ENCODE measurements at places on chromosomes 7 and 10.

DNA sequence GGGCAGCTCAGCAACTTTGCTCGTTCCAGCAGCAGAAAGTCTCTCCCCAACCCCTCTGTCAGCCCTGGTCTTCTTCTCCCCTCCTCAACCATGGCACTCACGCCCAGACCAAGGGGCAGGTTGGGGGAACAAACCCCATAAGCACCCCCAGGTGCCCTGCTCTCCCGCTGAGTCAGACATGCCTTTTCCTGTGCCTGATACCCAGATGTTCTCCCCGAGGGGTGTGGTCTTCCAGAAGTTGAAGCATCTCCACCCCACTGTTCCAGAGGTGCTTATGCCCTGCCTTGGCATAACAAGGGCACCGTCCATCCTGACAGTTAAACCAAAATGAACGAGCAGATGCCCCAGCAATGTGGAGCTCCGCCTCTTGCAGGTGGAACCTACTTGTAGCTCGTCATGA, 67.1 kb downstream of the C10orf143 start:
- DNase-seq, result no peak

GRCh38 chr10:97427571-97428179, 1.7 kb downstream of the PGAM1 start:
- no peak for DNase-seq

DNA sequence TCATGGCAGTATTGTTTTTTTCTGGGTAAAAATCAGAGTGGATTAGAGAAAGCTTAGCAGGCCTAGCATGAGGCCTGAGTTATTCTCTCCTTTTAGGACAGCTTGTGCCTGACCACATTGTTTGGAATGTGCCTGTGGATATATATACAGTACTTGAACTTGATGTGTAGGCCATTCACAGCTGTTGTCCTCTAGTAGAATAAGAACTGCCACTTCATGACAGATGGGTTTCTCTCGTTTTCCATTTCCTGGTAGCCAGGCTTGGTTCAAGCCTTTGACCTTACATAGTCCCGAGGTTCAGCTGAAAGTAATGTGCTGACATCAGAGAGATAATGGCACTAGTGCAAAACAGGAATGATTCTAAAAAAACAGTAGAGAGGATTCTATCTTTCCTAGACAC, 473.9 kb downstream of the AUTS2 start:
- DNase-seq, result no peak

- DNase-seq, result no peak
Observed at GRCh38 chr7:106487892-106488291, 173.1 kb downstream of the CCDC71L start.

DNA sequence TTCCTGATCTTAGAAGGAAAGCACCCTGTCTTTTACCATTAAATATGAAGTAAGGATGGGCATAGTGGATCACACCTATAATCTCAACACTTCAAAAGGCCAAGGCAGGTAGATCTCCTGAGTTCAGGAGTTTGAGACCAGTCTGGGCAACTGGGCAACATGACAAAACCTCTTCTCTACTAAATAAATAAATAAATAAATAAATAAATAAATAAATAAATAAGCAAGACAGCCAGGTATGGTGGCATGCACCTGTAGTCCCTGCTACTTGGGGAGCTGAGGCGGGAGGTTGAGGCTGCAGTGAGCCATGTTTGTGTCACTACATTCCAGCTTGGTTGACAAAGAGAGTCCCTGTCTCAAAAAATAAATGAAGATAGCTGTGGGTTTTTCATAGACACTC, 313.1 kb downstream of the RPS24 start:
- DNase-seq, result no peak

GRCh38 chr7:128920913-128921582, 10.5 kb upstream of the KCP start:
- no peak for DNase-seq

GRCh38 chr7:30743371-30744074, 8.4 kb upstream of the INMT start:
- DNase-seq, result no peak

- DNase-seq, result no peak
Observed at GRCh38 chr7:17392846-17393245, 94.4 kb downstream of the AHR start.

DNA sequence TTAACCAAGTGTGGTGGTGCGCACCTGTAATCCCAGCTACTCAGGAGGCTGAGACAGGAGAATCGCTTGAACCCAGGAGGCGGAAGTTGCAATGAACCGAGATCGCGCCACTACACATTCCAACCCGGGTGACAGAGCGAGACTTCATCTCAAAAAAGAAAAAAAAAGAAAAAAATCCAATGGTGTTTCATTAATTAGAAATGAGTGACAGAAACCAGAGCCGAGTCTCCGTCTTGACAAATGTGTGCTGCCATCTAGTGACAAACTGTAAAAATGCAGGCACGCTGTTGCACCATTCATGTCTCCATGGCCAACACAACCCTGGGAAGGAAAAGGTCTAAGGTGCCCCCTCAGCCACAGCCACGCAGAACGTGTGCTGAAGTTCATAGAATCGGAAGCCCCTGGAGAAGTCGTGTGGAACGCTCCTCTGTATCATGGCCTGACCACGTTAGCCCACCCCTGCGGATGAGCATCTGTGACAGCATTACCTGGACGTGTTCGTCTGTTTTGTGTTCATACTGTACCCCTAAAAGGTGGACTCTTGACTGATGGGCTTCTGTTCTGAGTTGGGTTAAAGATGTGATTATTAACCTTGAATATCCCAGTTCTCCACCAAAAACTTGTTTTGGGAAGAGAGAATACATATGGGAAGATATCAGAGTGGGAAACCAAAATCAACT, 94.9 kb downstream of the LYZL2 start:
- DNase-seq, result peak; percentile 41

DNA sequence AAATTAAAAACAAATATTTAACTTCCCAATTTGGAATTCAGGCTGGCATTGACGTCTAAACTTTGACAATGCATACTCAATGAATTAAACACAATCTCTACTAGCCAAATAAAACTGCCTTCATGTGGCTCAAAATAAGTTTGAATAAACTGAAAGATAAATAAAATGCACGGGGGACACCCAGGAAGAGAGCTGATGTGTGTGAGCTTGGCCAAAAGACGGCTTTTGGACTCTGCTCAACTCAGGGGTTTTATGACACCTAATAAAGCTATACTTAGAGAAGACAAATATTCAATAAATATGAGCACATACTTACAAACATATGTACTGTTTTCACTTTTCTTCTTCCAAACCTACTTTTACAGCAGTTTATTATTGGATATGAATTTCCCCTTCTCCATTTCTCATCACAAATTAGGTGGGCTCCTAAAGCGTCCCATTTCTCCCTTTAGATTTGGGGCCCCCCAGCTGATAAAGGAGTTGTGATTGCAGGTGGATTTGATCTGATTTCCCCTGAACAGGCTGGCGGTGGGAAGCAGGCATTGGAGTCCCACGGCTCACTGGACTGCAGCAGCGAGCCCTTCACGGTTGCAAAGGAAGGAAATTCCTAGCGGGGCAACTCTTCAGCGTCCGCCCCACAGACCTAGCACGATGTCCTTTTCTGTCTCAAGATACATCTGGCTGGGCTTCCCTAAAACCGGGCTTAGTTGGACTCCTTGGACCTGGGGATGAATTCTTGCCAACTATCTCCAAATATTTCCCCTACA, 79.6 kb downstream of the INSIG1 start:
- DNase-seq, result no peak

GRCh38 chr7:101173752-101174244, 6.3 kb downstream of the NAT16 start:
- peak; percentile 11 for DNase-seq

- DNase-seq, result no peak
Observed at GRCh38 chr10:84428711-84429110, 100.3 kb downstream of the CCSER2 start.

DNA sequence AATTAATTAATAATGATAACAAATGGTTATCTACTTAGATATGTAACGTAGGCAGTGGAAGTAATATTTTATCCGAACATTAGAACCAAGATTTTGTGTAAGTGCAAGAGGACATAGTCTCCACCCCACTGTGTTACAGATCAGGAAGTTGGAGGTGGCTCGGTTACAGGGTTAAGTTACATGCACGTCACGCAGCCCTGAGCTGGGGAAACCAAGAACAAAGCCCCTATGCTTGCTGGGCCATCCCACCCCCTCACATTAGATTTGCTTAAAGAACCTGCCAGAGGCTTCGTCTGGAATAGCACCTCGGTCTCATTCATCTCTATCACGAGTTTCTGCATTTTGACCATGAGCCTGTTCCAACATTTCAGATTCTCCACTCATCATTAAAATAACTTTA, 214.1 kb downstream of the ADARB2 start:
- no peak for DNase-seq

DNA sequence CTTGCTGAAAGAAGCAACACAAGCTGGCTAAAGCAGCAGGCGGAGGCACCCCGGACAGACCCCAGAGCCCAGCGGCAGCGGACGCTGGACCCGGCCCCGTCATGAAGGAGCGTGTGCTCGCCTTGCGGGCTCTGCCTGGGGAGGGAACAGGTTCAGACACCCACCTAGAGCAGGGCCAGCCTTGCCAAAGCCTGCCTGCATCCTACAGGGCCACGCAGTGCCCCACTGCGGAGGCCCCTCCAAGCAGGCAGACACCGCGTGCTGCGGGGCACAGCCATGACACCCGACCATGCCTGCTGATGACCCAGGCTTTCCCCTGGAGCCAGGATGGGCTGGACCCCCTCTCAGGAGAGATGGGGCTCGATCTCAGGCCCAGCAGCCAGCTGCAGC, 91.7 kb downstream of the MAD1L1 start:
- DNase-seq, result no peak

- no peak for DNase-seq
Observed at GRCh38 chr7:78702770-78703169, 750.7 kb downstream of the MAGI2 start.

DNA sequence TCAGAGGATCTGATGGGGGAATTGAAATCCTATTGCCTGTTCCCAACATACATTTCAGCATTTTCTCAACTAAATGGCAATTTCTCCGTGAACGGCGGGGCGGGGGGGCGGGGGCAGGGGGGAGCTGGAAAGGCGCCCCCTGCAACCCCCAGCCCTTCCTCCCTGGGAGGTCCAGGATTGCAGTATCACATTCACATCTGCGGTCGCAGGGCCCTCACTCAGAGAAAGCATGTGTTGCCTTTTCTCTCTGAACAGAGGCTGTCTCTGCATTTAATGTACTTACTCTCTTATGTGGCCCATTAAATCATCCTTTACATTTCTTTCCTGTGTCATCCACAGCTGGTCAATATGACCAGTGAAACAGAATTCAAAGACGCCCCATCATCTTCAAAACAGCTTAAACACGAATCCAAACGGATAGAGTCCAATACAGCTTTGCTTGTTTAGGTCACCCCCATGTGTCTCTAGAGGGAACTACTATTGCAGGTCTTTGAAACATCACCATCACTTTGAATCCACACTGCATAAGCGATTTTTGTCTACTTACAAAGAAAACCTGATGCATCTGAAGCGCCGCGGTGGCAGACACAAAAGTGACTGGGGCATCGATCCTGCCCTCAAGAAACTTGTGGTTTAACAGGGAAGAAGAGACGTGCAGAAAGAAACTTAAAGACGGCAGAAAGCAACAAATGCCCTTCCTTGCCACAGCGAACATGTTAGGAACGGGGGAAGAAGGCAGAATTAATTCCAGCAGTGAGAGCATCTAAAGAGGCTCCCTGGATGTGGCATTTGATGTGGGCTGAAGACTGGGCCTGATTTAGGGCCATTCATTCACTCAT, 17.0 kb upstream of the ECHDC3 start:
- no peak for DNase-seq

DNA sequence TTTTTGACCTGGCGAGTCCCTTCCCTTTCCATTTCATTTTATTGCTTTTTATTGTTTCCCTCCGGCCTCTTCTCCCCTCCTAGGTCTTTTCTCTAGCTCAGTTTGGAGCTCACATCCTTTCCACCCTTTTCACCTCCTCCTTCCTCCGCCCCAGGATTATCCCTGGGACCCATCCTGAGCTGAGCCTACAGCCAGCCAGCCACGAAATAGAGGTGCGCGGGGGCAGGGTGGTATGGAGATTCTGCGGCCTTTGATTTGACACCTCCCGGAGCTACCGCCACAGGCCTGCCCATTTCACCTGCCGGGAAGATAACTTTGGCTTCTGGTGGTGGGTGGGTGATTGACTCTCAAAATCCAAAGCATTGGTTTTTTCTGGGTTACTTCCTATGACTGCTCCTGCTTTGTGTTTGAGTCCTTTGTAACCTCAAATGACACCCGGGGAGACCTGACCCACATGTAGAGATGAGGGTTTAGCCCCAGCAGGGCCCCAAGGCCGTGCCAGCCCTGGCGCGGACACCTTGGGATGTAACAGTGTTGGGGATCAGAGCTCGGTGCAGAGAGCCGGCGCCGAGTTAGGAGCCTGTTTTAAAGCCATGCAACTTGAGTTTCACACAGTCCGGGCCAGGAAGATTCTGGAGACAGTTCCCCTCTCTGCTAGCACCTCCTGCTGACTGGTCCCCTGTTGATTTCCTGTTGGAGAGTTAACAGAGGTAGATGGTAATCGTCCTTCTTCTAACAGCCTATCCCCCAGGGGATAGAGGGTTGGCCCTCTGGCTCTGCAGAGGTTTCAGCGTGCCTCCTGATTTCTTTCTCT, 1.5 kb downstream of the DUSP5 start:
- DNase-seq, result no peak

- DNase-seq, result no peak
Observed at GRCh38 chr7:120060281-120060680, 212.7 kb upstream of the KCND2 start.

DNA sequence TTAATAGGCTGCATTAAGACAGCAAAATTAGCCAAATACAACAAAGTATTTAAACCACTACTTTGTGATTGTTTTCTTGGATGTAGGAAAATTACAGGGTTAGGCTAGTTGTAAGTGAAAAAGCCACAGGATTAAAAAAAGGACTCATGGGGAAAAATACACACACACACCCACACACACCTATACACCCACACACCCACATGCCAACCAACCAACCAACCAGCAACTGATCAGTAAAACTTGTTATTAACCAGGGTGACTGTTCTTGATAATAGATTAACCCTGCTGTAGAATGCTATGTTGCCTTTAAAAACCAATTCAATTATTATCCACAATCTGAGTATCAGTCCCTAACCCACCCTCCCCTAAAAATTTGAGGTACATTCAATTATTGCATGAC, 49.0 kb downstream of the MTPN start:
- no peak for DNase-seq

DNA sequence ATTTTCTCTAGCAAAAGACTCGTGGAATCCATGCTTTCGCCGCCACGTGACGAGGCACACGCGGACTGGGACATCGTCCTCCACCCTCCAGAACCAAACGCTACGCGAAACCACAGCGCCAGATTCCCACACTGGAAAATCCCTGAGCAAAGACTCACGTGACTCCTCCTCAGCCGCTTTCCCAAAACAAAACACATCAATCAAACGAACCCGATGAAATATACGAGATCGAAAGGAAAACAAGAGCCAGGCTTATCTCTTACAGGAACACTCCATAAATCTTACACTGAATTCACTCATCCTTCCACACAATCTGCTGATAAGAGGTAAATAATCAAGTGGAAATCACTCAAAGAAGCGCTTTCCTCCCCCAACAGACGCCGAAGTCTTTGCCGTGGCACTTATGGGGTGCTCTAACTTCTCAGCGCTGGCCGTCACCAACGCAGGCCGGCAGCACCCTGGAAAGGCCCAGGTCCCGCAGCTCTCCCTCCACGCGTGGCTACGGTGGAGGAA, 23.8 kb downstream of the DIP2C start:
- no peak for DNase-seq

- DNase-seq, result no peak
Observed at GRCh38 chr10:35581655-35582054, 23.5 kb upstream of the GJD4 start.

- no peak for DNase-seq
Observed at GRCh38 chr7:10205696-10206095, 768.0 kb upstream of the PHF14 start.
